ENCODE measurements at places on chromosomes 4 and X. TPM values are rescaled to one million over a fixed set of nuclear protein-coding genes. Genes with fewer than 3 reads are reported as not detected.

GRCh38 chr4:13386405-13387107 is 97.6 kb downstream of the RAB28 start:
- H3K4me1 ChIP-seq = no peaks in the 10 kb centered on the region
- no peaks in the 10 kb centered on the region for H3K36me3 ChIP-seq
- no peak overlapping the region for H3K27ac ChIP-seq

DNA sequence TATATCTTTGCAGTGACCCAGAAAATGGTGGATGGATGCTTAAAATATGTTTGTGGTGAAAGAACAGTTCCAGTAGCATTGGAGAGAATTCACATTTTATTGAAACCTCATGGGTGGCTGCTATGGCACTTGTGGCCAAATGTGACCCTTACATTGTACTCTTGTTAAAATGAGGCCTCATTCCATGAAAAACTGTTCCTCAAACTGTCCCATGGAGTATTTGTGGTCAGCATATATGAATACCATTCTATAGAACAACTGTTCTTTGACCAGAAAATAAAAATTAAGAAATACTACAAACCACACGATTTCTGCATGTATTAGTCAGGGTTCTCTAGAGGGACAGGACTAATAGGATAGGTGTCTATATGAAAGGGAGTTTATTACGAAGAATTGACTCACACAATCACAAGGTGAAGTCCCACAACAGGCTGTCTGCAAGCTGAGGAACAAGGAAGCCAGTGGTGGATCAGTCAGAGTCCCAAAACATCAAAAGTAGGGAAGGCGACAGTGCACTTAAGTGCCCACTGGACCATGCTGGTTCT is 35.1 kb downstream of the GEMIN8 start:
- no peak overlapping the region for H3K4me3 ChIP-seq
- DNase-seq = no peak
- no peaks in the 10 kb centered on the region for H3K36me3 ChIP-seq
- H3K27me3 ChIP-seq = no peaks in the 10 kb centered on the region
- H3K4me1 ChIP-seq = no peaks in the 10 kb centered on the region
- no peak overlapping the region for H3K27ac ChIP-seq

GRCh38 chr4:54103190-54103574 is 3.2 kb downstream of the GSX2 start:
- H3K4me1 ChIP-seq = peaks cover 23% of the 10 kb centered on the region
- no peak for DNase-seq
- H3K27ac ChIP-seq = no peak overlapping the region

The TMPRSS11B gene
- total RNA-seq = not detected

The BEX1 gene
- 32.5 TPM for total RNA-seq

The ZRSR2 gene
- total RNA-seq = 106 TPM

- no peak overlapping the region for H3K27ac ChIP-seq
- no peak overlapping the region for H3K4me3 ChIP-seq
- no peaks in the 10 kb centered on the region for H3K36me3 ChIP-seq
- H3K4me1 ChIP-seq = no peaks in the 10 kb centered on the region
- DNase-seq = no peak
Measured at GRCh38 chr4:189826657-189827056, 114.0 kb upstream of the FRG1 start.

GRCh38 chr4:112031712-112032328 is 113.4 kb upstream of the FAM241A start:
- H3K36me3 ChIP-seq = no peaks in the 10 kb centered on the region
- H3K4me1 ChIP-seq = no peaks in the 10 kb centered on the region
- no peak for DNase-seq
- H3K27me3 ChIP-seq = no peaks in the 10 kb centered on the region
